Activated CD4-positive, alpha-beta memory T cell treated with anti-CD3 and anti-CD28 coated beads for 36 hours (primary cell): ENCODE measurements at places on chromosomes 3 and 15. TPM values are rescaled to one million over a fixed set of nuclear protein-coding genes. Genes with fewer than 3 reads are reported as not detected.

DNA sequence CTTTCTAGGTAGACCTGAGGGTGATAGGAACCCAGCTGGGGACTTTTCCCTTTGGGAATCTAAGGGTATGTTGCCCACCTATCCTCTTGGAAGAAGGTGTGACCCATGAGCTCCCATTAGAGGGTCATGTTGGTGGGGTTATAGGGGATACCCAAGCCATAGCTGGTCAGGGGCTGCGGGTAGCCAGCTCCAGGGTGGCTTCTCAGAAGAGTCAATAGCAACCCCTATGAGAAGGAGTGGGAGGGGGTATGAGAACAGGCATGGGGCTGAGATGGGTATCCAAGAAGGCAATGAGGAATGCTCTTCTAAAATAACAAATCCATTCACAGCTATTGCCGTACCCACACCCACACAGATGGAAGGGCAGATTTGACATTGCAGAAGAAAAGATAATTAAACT is 217.8 kb downstream of the UACA start:
- DNase-seq = no peak

- no peak for DNase-seq
Measured at GRCh38 chr3:164848923-164849322, 229.4 kb downstream of the SI start.

DNA sequence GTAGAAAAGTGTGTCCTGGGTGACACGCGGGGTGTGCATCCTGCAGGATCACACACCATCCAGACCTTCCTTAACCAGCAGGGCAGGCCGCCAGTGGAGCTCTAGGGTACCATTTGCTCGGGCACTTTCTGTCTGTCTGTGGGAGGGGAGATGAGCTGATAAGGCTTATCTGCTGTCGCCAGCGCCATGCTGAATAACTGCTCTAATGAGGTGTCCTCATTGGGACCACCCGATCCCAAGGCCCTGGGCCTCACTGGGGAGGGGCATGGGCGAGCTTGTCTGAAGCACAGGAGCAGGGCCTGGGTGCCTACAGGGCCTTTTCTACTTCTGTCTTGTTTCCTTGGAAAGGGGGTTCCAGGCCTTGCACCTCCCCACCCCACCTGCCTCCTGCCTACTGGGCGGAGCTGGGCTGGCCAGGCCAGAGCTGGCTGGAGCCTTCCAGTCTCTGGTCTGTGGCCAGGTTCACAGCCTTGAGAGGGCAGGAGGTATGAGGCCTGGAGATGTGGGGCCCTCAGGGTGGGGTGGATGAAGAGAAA is 2.5 kb upstream of the GATA2 start:
- no peak for DNase-seq

The IMP3 gene
- total RNA-seq = 72.4 TPM

- no peak for DNase-seq
Measured at GRCh38 chr3:197030379-197031314, 1.0 kb upstream of the MELTF start.

DNA sequence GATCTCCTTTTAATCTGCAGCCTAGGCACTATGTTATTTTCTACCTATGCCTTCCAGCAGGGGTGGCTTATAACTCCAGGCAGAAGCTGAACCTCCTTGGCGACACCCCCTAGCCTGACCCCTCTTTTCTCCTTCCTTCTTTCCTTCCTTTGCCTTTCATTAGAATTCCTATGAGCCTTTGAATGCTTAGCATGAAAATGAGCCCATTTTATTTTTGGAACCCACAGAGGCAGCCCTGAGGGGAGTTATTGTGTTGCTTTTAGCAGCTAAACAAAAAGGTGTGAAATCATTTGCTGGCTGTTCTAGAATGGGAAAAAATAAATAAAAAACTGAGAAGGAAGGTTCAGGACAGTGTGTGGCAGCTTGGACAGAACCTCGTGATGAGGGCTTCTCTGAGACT is 164.6 kb upstream of the ICE2 start:
- DNase-seq = no peak

DNA sequence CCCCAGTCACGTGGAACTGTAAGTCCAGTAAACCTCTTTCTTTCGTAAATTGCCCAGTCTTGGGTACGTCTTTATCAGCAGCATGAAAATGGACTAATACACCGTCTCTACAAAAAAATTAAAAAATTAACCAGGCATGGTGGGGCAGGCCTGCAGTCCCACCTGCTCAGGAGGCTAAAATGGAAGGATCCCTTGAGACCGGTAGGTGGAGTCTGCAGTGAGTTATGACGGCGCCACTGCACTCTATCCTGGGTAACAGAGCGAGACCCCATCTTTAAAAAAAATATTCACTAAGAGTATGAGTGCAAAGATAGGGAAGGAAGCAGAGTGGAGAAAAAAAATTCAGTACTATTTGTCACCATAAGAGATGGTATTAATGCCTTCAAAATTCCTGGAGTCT is 25.6 kb downstream of the SEC11A start:
- DNase-seq = no peak

The GPR62 gene
- not detected for total RNA-seq

The ANKRD63 gene
- total RNA-seq = not detected

- no peak for DNase-seq
Measured at GRCh38 chr3:61182662-61183061, 68.6 kb downstream of the FHIT start.

The DET1 gene
- total RNA-seq = 2.2 TPM

GRCh38 chr3:40800343-40800742 is 275.6 kb downstream of the ZNF621 start:
- no peak for DNase-seq

The DNAH12 gene
- 0.14 TPM for total RNA-seq

- no peak for DNase-seq
Measured at GRCh38 chr3:122355612-122356011, 27.4 kb downstream of the MIX23 start.

The XPC gene
- total RNA-seq = 27.8 TPM

DNA sequence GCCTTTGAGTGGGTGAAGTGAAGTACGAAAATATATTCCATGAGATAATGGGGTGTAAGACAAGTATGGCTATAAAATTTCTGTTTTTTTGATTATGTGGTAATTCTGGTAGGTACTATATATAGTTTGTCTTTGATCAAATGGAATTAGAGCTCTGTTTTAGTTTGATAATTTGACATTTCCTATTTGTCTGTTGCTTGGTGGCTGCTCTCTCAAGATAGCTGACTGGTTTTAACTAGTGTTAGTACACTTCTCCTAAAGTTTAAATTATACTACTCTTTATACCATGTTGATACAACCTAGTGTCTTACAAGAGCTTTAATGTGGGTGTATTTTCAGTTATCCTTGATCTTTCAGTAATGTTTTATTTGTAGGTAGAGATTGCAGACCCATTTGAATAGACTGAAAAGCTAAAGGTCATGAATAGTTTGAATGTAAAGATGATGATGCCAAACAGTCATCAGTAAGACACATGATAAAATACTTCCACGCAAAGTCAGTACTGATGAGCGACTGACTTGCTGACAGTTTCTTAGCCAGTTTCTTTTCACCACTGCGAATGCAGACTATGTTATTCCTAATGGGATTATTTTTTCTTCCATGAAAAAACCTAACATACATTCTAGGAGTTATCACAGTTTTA is 15.2 kb downstream of the SACM1L start:
- no peak for DNase-seq

- DNase-seq = no peak
Measured at GRCh38 chr3:5093731-5094130, 28.4 kb upstream of the ARL8B start.

DNA sequence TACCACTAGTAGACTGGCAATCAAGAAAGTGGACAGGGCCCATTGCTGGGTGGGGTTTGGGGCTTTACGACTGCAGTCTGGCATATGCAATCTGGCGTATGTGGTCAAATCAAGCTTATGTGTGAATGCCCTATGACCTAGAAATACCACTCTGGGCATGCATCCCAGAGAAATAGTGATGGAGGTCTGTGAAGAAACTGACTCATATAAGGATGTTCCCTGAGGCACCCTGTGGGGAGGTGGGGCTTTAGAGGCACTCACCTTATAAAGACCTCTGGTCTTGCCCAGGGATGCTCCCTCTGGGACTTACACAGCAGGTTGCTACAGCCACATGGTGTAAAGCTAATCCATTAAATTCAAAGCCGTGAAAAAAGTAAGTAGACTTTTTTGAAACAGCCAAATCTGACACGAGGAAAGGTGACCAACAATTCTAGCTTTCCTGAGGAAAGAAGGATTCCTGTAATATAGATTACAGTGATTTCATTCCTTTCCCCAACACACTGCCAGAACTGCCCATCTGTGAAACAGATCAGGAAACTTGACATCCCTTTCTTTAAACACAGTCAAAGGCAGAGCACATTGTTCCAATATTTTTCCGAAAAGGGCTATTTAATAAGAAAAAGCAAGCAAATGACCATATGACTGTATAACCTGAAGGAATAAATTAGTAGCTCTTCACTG is 13.6 kb downstream of the RARRES1 start:
- DNase-seq = no peak

DNA sequence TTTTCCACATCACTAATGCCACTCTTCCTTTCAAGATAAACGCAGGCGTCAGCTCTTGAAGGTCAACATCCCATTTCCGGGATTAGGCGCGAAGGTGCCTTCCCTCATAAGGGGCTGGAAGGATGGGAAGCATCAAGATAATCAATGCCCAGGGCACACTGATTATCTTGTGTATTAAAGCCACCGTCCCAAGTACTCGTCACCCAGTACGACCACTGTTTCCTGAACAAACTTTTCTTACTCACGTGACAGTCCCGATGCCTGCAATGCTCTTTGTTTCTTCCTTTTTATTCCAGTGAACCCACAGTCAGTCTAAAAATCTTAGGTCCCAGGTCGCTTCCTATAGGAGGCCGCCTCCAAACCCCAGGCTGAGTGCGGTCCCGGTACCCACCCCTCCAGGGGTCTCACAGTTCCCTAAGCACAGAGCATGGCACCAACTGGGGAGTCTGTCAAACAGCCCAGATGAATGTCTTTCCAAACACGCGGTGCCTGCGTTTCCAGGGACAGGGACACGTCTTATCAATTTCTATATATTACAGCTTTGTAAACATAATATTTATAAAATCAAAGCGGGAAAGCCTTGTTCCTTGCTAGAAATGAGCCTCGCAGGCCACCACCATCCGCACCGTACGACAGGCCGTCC is 589 bp downstream of the ANAPC13 start:
- no peak for DNase-seq

- DNase-seq = no peak
Measured at GRCh38 chr3:131849616-131850015, 185.2 kb downstream of the CPNE4 start.

The TFRC gene
- 347 TPM for total RNA-seq

DNA sequence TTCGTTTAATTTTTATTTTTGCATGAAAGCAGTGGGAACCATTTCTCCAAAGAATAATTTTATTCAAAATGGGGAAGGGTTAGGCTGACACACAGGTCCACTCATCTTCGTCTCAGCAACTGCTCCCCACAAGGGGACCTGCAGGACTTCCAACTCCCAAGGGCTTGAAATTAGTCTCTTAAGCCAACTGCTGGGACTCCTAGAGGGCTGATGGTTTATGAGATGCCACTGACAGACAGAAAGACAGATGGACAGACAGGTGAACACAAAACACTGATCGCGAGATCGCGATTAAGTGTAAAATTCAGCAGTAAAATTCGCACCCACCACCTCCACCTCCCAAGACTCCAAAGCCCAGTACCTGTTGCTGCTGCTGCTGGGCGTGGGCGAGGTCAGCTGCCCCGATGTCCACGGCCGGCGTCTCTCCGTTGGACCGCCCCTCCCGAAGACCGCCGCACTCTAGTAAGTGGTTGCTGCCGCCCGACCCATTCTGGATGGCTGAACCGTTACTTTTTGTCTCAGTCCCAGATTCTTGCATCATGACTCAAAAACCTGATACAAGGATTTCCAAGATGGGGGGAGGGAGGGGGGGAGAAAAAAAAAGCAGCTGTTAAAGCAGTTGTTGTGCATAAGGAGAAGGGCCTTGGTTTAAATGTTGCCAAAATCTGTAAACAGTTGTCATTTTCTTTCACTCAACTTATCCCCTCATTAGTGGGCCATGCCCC is 385.5 kb downstream of the FOXP1 start:
- no peak for DNase-seq

The NR2F2 gene
- not detected for total RNA-seq

The LMAN1L gene
- not detected for total RNA-seq

DNA sequence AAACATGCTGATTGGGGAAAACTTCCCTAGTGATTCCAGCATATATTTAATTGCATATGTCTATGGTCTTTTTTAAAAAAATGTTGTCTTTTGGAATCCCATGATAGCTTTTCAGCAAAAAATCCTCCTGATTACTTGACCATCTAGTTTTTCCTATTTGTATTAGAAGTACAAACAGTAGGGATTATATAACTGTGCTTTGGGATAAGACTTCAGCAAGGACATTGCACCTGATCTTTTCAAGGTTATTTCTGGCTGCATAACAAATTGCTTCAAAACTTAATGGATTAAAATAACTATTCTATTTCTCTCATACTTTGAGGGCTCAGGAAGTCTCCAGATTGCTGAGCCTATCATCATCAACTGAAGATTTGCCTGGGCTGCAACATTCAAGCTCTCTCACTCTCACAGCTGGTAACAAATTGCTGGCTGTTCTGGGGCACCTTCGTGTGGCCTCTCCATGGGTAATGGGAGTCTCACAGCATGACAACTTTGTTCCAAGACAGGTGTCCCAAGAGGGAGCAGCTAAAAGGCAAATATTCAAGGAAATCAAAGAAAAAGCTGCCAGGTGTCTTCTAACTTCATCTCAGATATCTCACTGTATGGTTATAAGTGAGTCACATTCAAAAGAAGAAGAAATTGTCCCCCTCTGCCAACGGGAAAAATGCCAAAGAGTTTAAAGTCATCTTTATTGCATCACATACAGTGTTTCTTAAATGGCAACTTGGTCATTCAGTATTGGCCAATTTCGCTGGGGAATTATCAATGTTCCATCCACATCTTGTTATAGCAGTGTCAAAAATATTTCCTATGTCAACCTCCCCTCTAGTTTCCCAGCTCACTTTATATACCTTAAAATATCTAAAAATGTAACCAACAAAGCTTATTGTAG is 644.5 kb upstream of the GRM7 start:
- DNase-seq = no peak

DNA sequence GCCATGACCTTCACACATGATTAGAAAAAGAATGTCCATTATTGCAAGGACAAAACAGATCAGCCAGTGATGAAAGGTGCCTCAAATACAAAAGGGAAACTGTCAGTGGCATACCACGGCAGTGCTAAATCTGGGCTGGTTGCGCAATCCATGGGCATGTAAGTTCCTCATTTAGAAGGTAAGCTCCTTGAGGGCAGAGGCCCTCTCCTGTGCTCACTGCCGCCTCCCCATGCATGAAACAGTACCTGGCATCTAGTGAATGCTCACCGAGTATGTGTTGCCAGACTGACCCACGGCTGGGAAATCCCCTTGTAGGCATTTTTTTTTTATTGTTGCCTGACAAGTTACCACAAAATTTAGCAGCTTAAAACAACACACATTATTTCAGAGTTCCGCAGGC is 312.1 kb upstream of the CHRM5 start:
- DNase-seq = no peak

The GPR27 gene
- total RNA-seq = 1.3 TPM
